ENCODE measurements at places on chromosomes 2 and 18. TPM values are rescaled to one million over a fixed set of nuclear protein-coding genes. Genes with fewer than 3 reads are reported as not detected.

DNA sequence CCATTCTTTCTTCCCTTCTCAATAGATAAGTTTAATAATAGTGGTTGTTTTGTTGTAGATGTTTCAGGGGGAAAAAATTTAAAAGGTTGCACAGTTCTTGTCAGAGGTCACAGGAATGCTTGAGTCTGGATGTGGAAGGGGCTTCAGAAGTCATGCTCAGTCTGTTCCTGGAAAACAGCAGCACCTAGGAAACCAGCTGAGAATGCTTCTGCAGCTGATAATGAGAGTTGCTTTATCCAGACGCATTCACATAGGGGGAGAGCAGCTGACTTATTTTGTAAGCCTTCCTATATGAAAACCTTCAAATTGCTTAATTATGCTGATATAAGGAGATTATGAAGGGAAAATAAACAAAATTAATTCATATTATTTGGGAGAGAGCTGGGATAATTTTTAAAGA lies 235.5 kb downstream of the GULP1 start:
- DNase-seq = no peak
- H3K27me3 ChIP-seq = no peaks in the 10 kb centered on the region
- H3K27ac ChIP-seq = no peak overlapping the region
- no peaks in the 10 kb centered on the region for H3K4me1 ChIP-seq

QPCT gene
- not detected for total RNA-seq

GRCh38 chr18:13376841-13377351 lies 158.3 kb downstream of the LDLRAD4 start:
- no peak overlapping the region for H3K4me3 ChIP-seq
- no peaks in the 10 kb centered on the region for H3K36me3 ChIP-seq
- no peaks in the 10 kb centered on the region for H3K27me3 ChIP-seq
- no peak overlapping the region for H3K27ac ChIP-seq
- no peaks in the 10 kb centered on the region for H3K4me1 ChIP-seq

DNA sequence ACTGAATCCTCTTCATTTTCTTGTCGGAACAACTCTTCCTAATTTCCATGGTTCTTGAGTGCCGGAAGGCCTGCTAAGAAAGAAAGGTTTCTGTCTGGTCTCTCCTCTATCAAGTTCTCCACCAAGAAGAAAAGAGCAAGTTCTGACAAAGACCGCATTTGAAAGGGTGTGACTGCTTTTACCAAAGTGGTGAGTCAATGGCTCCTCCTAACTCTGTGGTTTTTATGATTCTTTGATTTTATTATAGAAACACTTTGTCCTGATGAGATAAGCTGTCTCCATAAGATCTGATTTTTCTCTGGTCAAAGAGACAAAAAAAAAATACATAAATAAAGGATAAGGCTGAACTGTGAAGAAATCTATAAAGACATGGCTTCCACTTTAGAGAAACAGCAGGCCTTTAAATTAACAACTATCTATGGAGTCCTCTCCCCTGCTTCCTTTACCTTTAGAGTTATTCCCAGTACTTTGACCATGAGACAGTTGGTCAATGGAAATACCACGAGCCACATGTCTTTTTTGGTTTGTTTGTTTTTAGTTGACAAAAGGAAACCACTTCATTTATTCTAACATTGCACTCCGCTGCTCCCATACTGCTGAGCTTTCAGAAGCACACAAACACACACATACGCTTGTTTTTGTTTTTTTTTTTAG lies 67.7 kb downstream of the REL start:
- no peaks in the 10 kb centered on the region for H3K4me1 ChIP-seq
- H3K4me3 ChIP-seq = no peak overlapping the region
- no peak overlapping the region for H3K27ac ChIP-seq
- H3K36me3 ChIP-seq = peaks cover 10% of the 10 kb centered on the region
- DNase-seq = no peak
- H3K27me3 ChIP-seq = no peaks in the 10 kb centered on the region

- no peak overlapping the region for H3K27ac ChIP-seq
- H3K4me1 ChIP-seq = no peaks in the 10 kb centered on the region
- DNase-seq = no peak
Measured at GRCh38 chr2:133045787-133046186, 375.8 kb upstream of the LYPD1 start.

DNA sequence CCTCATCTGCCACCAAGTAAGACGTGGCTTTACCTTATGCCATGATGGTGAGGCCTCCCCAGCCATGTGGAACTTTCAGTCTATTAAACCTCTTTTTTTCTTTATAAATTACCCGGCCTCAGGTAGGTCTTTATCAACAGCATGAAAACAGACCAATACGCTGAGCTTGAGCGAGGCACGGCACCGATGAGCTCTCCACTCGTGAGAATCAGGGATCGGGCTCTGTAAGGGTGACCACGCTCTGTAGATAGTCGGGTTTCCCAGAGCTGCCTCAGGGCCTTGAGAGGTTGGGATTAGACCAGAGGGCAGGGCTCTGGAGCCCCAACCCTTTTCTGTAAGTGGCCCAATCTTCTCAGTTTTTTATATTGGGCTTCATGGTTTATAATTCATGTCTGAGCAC lies 360.3 kb upstream of the MYT1L start:
- no peaks in the 10 kb centered on the region for H3K36me3 ChIP-seq
- H3K4me1 ChIP-seq = no peaks in the 10 kb centered on the region
- no peaks in the 10 kb centered on the region for H3K27me3 ChIP-seq
- no peak for DNase-seq
- H3K4me3 ChIP-seq = no peak overlapping the region

CEBPZOS gene
- total RNA-seq = 1.5 TPM

LANCL1 gene
- 47.8 TPM for total RNA-seq

- no peaks in the 10 kb centered on the region for H3K4me1 ChIP-seq
- H3K27me3 ChIP-seq = no peaks in the 10 kb centered on the region
- no peak overlapping the region for H3K27ac ChIP-seq
- H3K36me3 ChIP-seq = peaks cover 16% of the 10 kb centered on the region
- no peak overlapping the region for H3K4me3 ChIP-seq
Measured at GRCh38 chr2:208269091-208269490, 3.0 kb downstream of the PIKFYVE start.

- H3K27me3 ChIP-seq = no peaks in the 10 kb centered on the region
- no peak for DNase-seq
- H3K4me1 ChIP-seq = peaks cover 2% of the 10 kb centered on the region
- no peak overlapping the region for H3K27ac ChIP-seq
Measured at GRCh38 chr2:79952616-79953015, 351.9 kb downstream of the LRRTM1 start.

OTX1 gene
- total RNA-seq = 0.13 TPM

- H3K36me3 ChIP-seq = peaks cover 11% of the 10 kb centered on the region
- H3K4me3 ChIP-seq = no peak overlapping the region
- H3K27me3 ChIP-seq = no peaks in the 10 kb centered on the region
- no peaks in the 10 kb centered on the region for H3K4me1 ChIP-seq
- DNase-seq = no peak
Measured at GRCh38 chr2:42474765-42475454, 18.9 kb downstream of the KCNG3 start.

VAMP8 gene
- 33.4 TPM for total RNA-seq

DNA sequence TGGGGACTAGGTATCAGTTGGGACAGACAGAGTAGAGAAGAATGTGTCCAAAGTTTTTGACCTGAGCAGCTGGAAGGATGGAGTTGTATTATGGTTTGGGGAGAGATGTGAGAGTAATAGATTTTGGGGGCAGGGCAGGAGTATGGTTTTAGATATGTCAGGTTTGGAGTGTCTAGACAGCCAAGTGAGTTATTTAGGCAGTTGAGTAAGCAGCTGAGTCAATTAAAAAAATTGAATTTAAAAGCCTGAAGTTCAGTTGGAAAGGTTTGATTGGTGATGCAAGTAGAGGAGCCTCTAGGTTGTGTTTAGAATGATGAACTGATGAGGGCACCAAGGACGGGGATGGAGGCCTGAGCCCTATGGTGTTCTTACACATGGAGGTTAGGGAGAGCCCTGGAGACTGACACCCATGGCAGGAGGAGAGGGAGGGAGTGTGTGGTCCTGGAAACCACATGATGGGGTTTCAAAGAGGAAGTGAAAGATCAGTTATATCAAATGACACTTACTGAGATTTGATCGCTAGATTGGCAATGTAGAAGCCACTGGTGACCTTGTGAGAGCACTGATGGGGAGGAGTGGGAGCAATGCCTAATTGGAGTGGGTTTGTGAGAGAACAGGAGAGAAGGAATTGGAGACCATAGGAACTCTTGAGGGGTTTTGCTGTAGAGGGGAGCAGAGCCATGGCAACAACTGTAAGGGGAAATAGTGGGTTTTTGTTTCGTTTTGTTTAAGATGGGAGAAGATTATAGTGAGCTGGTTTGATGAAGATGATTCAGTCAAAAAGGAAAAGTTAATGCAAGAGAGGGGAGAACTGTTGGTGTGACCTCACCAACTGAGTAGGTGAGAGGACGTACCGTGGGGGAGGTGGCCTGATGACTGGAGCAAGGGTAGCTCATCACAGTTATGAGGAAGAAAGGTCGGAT lies 10.3 kb downstream of the ITGA6 start:
- no peak overlapping the region for H3K4me3 ChIP-seq
- DNase-seq = no peak
- peaks cover 38% of the 10 kb centered on the region for H3K4me1 ChIP-seq
- peaks cover 11% of the 10 kb centered on the region for H3K36me3 ChIP-seq
- no peaks in the 10 kb centered on the region for H3K27me3 ChIP-seq

DNA sequence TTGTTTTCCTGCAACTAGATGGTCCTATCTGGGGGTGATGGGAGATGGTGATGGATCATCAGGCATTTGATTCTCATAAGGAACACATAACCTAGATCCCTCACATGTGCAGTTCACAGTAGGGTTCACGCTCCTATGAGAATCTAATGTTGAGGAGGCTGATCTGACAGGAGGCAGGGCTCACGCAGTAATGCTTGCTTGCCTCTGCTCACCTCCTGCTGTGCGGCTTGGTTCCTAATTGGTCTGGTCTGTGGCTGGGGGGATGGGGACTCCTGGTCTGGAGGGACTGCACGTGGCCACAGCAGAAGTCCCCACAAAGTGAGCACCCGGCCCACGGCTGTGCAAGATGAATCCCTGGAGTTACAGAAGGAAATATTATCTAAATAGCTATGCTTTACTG lies 11.3 kb downstream of the MC5R start:
- no peak overlapping the region for H3K27ac ChIP-seq
- no peaks in the 10 kb centered on the region for H3K27me3 ChIP-seq
- peaks cover 2% of the 10 kb centered on the region for H3K4me1 ChIP-seq
- no peaks in the 10 kb centered on the region for H3K36me3 ChIP-seq
- DNase-seq = no peak
- no peak overlapping the region for H3K4me3 ChIP-seq

DNA sequence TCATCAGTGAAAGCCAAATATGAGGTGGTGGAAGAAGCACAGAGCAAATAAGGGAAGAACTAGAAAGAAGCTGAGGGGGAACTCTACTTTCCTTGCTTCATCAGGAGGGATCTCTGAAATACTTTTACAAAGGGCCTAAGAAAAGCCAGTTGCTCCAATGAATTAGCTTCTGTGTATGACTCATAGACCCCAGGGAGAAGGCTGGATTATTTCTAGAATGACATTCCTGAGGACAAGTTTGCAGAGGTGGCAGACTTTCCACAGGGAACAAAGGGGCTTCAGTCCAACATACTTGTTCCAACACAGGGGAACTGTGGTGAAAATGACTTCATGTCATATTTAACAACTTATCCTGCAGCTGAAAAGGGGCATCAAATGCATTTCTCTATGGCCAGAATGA lies 29.0 kb downstream of the DOK1 start:
- H3K27ac ChIP-seq = no peak overlapping the region
- DNase-seq = no peak
- H3K27me3 ChIP-seq = no peaks in the 10 kb centered on the region

- no peak overlapping the region for H3K4me3 ChIP-seq
- H3K27me3 ChIP-seq = no peaks in the 10 kb centered on the region
- no peak overlapping the region for H3K27ac ChIP-seq
- H3K4me1 ChIP-seq = no peaks in the 10 kb centered on the region
Measured at GRCh38 chr18:45930963-45931362, 36.2 kb downstream of the EPG5 start.

Measured in H9 (cell line).